Left lung (tissue), 14 donors: ENCODE measurements at places on chromosomes 12 and 14.

GRCh38 chr12:102781117-102781516 is 135.9 kb downstream of the PAH start:
- no peak for DNase-seq

GRCh38 chr14:101188571-101188915 is 285.0 kb upstream of the RTL1 start:
- DNase-seq, result peak; percentile 17

- no peak for DNase-seq
Measured at GRCh38 chr14:45867046-45867894, 614.3 kb upstream of the MIS18BP1 start.

DNA sequence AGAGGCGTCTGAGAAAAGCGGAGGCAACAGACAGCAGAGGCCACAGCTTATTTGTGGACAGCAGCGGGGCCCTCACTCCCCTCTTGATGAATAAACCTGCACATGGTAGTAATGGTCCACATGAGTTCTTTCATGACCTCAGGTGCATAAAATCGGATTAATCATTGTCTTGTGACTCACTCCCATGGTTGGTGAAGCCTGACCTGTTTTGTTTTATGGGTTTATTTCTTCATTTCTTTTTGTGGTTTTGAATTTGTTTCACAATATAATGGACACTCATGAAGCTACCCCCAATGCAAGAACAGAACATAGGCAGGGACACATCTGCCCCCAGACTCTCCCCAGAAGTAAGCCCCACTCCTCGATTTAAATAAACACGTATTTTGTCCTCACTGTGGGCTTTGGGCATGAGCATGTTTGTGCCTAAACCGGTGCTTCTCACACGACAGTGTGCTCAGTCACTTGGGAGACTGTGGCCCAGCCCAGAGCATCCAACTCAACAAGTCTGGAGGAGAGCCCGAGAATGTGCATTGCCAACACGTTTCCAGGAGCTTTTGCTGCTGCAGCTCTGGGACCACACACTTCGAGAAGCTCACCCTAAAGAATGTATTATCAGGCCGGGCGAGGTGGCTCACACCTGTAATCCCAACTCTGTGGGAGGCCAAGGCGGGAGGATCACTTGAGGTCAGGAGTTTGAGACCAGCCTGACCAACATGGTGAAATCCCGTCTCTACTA is 116.1 kb downstream of the SCARB1 start:
- DNase-seq, result no peak

- DNase-seq, result no peak
Measured at GRCh38 chr12:29116414-29116813, 32.7 kb upstream of the FAR2 start.

DNA sequence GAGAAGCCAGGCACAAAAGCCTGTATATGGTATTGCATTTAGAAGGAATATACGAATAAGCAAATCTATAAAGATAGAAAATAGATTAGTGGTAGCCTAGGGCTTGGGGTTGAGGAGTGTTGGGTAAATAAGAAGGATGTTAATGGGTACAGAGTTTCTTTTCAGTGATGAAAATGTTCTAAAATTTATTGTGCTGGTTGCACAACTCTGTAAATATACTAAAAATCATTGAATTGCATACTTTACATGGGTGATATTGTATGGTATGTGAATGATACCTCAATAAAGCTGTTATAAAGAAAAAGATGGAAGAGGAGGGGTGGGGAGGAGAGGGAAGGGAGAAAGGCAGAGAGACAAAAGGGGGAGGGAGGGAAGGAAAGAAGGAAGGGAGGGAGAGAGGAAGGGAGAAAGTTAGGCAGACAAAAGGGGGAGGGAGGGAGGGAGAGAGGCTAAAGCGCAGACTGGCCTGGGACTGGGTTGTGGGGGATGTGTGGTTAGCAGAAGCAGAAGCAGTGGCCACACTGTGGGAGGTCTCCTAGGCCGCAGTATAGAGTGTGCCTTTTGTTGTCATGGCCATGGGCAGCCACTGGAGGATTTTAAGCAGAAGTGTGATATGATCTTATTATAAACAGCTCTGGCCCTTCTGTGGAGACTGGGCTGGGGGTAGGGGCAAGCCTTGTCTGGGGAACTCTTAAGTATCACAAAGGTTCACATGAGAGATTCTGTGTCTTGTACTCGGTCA is 73.6 kb upstream of the ELK3 start:
- peak; percentile 76 for DNase-seq

- no peak for DNase-seq
Measured at GRCh38 chr12:25764892-25765291, 193.6 kb upstream of the RASSF8 start.

DNA sequence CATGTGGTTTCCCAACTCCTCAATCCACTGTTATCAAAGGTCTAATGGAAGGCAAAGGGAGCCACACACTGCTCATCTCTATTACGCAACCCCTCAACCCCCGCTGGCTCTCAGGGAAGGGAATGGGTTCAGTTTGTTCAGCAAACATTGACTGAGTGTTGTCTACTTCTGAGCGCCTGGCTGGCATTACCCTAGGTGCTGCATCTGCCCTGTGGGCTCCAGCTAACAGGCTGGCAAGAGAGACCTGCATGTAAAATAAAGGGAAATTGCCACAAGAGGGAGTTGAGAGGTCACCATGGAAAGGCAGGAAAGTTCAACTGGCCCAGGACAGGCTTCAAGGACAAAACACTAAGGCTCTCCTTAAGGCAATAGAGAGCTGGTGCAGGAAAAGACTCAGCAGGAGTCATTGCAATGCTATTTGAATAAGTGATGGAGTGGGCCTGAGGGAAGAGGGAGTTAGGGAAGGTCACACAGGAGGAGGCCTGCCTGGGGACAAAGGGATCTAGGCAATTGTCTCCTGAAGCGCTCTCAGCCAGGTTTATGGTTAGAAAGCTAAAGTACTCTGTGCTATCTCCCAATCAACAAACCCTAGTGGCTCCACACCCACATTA is 5.5 kb upstream of the ZNF740 start:
- DNase-seq, result no peak

DNA sequence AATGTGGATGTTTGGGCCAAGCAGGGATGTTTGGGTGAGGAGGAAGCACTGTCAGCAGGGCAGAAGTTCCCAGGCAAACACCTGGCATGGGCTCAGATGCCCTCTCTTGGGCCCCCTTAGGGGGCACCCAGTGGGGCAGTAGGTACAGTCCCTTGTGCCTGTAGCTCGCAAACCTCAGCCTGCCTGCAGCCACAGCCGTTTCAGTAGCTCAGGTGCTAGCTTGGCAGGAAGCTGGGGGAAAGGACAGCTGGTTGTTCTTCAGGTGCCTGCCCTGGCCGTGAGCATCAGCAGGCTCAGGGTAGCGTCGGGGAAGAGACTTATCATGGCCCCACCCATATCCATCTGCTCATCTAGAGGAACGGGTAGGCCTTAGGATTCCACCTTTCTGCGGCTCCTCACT is 67.5 kb downstream of the B4GALNT3 start:
- DNase-seq, result no peak

- DNase-seq, result no peak
Measured at GRCh38 chr12:4121506-4122020, 152.0 kb upstream of the CCND2 start.

GRCh38 chr12:89235189-89235993 is 116.9 kb downstream of the DUSP6 start:
- DNase-seq, result no peak

GRCh38 chr12:131074221-131075083 is 120.7 kb downstream of the ADGRD1 start:
- peak; percentile 34 for DNase-seq

DNA sequence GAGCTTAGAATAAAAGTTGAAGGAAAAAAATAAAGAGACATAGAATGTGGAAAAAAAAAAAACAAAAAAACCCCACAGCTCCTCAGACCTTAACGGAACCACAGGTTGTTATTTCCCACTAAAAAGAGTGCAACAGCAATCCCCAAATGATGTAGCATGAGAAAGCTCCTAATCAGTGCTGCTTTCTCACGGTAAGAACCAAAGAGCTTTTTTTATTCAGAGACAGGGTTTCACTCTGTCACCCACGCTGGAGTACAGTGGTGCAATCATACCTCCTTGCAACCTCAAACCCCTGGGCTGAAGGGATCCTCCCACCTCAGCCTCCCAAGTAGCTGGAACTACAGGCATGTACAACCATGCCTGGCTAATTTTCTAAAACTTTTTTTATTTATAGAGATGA is 13.3 kb downstream of the NDUFA12 start:
- DNase-seq, result no peak

DNA sequence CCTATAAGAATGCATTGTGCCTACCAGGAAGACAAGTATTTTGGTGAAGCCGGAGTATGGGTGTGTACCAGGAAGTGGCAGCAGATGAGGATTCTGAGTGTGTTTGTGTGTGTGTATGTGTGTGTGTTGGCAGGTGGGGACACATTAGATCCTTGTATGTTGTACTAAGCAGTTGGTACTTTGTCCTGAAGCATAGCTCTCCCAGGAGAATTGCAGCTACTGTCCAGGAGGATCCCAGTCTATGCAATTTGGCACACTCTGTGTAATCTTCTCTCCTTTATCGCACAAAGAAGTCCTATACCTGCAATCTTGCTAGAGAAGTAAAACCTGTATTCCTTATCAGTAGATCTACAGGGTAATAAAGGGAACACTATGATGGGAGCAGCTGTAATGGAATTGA is 276.5 kb downstream of the PAWR start:
- DNase-seq, result no peak

DNA sequence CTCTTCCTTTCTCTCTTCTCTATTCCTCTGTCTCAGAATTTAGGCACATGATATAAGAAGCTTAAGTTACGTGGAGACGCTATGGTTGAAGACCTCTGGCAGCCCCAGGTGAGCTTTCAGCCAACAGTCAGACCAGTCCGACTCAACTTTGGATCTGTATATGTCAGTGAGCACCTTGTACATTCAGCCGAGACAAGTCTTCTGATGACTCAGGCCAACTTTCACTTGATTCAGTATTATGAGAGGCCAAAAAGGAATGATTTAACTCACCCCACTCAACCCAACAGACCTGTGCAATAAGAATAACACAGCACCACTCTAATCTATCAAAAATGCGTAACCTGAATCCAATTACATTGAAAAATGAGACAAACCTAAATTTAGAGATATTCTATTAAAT is 47.5 kb upstream of the FOXG1 start:
- no peak for DNase-seq
